NCI-H1417 treated with DMSO at 0.1 percent for 48 hours (cell line): ENCODE measurements at places on chromosomes 7 and 10.

DNA sequence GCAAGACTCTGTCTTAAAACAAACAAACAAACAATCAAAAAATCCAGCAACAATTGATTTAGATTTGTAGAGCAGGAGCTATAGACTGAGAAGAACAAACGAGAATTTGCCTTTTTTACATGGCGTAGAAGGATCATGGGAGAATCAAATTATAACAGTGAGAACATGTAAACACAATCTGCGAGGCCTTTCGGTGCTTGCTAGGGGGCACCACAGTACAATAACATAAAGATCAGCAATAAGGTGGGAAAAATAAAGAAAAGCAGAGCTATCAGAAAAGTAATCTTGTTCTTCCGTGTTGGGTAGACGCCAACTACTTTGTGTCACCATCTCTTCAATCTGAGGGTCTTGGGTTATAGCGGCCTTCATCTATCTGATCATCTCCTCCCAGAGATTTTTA lies 82.2 kb downstream of the NOD1 start:
- no peak for DNase-seq

DNA sequence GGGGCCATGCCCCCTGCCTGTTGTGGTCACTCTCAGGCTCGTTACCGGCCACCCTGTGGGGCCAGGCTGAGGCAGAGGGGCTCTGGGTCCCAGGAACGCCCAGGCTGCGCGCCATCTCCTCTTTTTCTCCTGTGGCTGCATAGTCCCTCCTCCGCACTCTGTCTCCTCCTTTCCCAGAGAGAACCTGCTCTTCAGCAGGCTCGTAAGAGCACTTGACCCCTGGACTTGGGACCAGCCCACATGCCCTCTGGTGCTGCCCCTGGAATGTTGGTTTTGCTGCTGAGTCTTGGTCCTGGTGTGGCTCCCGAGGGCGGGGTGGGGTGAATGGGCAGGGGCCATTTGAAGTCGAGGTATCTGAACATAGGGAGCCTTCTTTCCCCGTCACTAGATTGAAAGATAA lies 6.6 kb upstream of the BHLHA15 start:
- DNase-seq: no peak

DNA sequence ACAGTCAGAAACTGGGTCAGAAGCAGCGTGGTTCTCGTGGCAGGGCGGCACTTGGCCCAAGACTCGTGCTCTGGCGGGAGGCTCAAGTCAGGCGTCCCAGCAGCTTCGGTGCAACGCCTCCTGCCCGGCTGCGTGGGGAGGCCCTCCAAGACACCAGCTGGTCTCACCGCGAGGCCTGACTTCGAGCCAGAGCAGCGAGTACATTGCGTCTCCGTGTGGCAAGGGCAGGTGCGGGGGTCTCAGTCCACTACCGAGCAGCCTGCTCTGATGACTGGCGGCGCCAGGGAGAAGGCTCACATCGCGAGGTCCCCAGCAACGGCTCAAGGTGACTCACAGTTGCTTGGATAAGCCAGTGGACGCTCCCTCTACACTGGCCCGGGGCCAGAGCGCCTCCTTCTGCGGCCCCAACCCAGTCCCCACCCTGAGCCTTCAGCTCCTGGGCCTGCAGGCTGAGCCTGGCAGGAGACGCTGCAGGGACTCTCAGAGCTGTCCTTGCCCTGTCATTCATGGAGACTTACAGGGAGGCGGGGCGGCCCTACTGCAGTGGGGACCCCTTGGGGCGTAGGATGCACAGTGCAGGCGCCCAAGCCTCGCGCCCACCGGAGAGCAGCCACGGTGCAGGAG lies 41.9 kb upstream of the PRKAR1B start:
- no peak for DNase-seq

- no peak for DNase-seq
Observed at GRCh38 chr10:126570621-126571602, 99.6 kb downstream of the C10orf90 start.

DNA sequence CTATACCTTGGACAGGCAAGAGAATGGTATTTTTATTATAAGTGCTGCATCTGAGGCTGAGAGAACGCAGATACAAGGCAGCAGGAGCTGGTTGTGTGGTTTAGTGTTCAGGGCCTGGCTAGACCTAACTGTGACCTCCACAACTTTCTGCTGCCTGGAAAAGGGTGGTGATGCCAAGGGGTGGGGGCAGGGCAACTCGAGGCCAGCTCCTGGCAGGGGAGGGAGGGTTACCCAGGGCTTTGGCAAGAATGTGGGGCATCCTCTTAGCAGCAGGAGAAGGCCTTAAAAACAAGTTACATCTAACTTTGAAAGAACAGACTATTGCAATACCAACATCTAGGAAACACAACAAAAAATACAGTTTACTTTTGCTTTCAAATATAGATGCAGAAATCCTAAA lies 13.0 kb downstream of the MXI1 start:
- no peak for DNase-seq

DNA sequence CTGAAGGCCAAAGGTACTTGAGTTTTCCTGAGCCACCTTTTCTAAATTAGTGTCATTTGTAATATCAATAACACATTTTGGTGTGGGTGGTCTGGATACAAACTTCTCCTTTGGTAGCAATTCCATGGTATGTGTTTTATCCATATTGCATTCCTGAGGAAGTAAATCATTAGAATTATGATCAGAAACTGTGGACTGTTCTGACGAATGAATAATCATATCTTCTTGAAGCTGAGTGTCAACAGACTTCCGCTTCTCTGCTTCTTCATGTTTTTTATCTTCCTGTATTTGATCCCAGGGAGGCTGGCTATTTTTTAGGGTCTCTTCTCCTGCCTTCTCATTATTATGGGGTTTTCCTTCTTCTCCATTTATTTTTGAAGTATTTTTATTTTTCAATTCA lies 81.4 kb downstream of the NRBF2 start:
- DNase-seq: no peak

DNA sequence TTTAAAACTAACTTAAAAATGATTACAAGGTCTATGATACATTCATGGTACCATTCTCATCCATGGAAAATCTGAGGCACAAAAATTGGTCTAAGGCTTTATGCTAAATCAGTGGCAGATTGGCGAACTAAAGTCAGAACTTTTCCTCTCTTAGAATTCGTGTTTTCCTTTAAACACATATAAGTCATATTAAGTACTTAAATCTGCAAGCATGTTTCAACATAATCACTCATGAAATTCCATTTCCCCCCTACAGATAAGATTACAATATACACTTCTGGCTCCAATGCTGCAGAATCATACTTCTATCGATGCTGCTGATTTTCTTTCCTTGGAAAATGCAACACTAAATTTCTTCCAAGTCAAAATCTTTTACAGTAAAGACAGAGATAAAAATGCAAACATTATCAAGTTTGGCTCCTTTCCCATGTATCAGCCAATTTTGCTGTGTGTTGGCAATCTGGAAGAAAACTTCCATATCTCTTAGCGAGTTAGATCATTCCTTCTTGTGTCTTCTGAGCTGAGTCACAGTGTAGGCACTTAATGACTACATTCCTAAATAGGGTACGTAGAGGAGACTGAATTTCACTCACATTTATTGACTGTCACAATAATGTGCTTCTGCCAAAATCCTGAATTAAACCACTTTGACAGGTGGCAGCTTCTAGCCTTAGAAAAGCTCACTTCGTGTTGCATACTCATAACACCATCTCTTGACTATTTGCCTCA lies 76.4 kb upstream of the LRRC17 start:
- no peak for DNase-seq

- no peak for DNase-seq
Observed at GRCh38 chr10:67784474-67784873, 53.5 kb downstream of the DNAJC12 start.

GRCh38 chr10:62077330-62078015 lies 176.0 kb downstream of the ARID5B start:
- DNase-seq: no peak

GRCh38 chr10:72426986-72427385 lies 72.3 kb upstream of the DNAJB12 start:
- DNase-seq: no peak

GRCh38 chr7:75033064-75033463 lies 40.5 kb downstream of the RCC1L start:
- DNase-seq: no peak

DNA sequence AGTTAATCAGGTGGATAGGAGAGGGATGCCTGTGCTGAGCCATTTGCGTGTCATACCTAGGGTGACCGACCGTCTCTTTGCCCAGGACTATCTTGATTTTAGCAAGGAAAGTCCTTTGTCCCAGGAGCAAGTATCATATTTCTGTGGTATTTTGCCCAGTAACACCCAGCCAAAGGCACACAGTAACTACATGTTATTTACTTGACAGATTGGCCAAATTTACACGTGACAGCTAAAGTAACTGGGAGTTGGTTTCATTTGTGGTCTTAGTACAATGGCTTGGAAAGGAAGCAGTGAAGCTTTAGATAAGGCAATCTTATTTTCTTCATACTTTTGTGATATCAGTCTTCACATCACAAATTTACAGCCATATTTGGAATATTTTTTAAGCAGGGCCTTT lies 142.1 kb downstream of the JCAD start:
- no peak for DNase-seq

- no peak for DNase-seq
Observed at GRCh38 chr10:117861329-117861728, 185.4 kb downstream of the RAB11FIP2 start.

GRCh38 chr10:1648648-1649047 lies 88.7 kb downstream of the ADARB2 start:
- DNase-seq: no peak

- no peak for DNase-seq
Observed at GRCh38 chr10:128985036-128985435, 482.0 kb upstream of the MGMT start.

DNA sequence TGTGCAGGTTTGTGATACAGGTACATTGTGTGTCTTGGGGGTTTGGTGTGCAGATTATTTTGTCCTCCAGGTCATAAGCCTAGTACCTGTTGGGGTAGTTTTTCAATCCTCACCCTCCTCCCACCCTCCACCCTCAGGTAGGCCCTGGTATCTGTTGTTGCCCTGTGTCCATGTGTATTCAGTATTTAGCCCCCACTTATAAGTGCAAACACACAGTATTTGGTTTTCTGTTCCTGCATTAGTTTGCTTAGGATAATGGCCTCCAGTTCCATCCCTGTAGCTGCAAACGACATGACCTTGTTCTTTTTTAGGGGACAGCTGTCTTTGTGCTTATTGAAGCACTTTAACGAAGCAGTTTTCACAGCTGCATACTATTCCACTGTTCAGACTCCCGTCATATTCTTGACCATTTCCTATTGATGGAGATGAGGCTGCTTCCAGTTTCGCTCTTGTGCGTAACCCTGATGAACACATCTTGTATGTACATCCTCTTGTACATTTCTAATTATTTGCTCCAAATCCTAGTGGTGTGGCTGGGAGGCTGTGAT lies 47.4 kb downstream of the LHPP start:
- no peak for DNase-seq

- no peak for DNase-seq
Observed at GRCh38 chr7:54394834-54395233, 147.3 kb upstream of the VSTM2A start.

- no peak for DNase-seq
Observed at GRCh38 chr7:16762177-16762576, 8.6 kb downstream of the TSPAN13 start.

GRCh38 chr7:1040790-1041189 lies 3.6 kb upstream of the GPR146 start:
- DNase-seq: no peak

GRCh38 chr10:34255035-34255434 lies 560.1 kb downstream of the PARD3 start:
- DNase-seq: no peak

- no peak for DNase-seq
Observed at GRCh38 chr7:66315192-66315591, 110.1 kb downstream of the TPST1 start.

- DNase-seq: no peak
Observed at GRCh38 chr7:24653316-24654085, 80.2 kb downstream of the PALS2 start.

DNA sequence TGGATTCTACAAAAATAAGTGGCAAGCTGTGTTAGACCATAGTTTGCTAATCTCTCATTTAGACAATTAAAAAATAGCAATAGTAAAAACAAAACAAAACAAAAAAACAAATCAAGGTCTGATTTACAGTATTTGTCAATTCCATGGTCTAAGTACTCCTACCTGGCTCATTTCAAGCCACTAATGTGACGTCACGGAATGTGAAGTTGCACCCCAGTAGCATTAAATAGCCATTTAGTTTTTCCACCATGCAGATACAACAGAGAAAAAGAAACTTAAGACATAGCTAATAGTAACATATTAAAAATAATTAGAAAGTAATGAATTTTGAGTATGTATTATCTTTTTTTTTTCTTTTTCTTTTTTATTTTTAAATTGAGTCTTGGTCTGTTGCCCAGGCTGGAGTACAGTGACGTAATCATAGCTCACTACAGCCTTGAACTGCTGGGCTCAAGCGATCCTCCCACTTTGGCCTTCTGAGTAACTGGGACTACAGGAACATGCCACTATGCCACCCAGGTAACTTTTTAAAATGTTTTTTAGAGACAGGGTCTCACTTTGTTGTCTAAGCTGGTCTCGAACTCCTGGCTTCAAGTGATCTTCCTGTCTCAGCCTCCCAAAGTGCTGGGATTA lies 101.2 kb downstream of the MKX start:
- DNase-seq: no peak

- DNase-seq: no peak
Observed at GRCh38 chr7:77950548-77950947, 152.0 kb downstream of the PHTF2 start.

DNA sequence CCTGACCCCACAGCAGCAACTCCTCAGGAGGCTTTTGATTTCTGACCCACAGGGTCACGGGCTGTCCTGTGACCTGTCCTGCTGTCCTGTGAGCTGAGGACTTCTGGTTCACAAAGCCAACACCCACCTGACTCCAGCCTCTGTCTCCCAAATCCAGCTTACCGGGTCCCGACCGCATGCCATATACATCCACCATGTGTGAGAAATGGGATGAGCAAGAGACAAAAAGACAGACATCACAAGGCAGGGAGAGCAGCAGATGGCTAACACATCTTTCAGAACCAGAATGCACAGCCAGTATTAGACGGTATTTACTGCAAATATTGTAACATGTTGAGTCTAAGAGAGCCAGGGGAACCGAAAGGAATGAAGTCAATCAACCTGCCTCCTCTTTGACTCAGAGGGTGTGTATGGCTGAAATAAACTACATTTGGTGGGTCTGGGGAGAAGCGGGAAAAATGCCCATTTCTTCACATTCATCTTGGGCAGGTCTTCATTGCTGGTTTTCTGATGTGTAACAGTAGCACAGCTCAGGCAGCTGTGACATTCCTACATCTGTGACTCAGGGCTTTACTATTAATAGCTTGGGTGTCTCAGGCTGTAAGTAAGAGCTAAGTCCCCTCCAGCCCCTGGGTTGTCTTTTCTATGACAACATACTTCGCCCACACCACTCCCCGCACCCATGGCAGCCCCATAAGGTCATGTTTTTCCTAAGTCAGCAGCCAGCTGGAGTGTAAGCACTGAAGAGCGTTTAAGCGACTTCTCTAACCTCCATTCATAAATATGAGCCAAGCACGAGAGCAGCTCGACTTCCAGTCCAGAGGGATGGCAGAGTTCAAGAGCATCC lies 25.0 kb downstream of the ABLIM1 start:
- no peak for DNase-seq
